ENCODE measurements at places on chromosomes 16 and 17.

DNA sequence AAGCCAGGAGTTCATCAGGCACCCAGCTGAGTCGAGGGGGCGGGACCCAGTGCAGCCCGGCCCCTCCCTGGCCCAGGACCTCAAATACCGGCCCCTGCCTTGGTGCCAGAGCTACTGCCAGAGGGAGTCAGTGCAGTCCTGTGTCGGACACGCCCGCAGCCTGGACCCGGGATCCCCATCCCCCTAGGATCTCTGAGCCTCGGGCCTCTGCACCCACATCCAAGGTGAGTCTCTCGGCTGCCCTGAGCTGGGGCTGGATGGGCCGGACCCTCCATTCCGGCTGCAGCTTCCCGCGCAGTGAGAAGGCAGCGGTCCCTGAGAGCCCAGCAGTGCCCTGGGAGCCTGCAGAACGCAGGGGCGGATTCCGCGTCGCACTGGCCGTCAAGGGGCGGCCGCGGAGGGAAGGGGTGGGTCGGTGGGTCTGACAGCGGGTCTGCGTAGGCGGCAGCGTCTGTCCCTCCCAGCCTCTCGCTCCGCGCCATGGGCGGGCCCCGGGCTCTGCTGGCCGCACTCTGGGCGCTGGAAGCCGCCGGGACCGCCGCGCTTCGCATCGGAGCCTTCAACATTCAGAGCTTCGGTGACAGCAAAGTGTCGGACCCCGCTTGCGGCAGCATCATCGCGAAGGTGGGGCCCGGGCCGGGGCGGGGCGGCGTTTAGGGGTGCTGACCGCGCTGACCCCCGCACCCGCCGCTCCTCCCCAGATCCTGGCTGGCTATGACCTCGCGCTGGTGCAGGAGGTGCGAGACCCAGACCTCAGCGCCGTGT is at the start of gene DNASE1L2:
Gene DNASE1L2, plus strand, starts transcription at position 108 of the 765 bp plus-strand sequence. Its CDS starts 373 bp downstream, at position 481.
- no peak for DNase-seq

- no peak for DNase-seq
These were observed 96.1 kb upstream of the SDK2 start for GRCh38 chr17:73740370-73740769.

DNA sequence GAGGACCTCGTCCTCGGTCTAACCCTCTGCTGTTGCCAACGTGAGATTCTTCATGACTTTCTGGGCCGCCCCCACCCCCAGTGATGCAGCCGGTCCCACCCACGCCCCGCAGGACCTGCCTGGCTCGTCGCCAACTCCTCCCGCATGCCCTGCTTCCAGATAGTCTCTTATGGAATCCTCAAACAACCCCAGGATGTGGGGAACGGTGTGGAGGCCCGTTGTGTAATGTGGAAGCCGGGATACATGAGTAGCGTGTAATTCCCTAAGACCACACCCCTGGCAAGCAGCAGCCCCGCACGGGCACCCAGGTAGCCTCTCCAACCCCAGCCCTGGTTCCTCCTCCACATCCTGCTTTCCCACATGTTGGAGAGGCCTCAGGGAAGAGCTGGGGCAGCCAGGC is 275.9 kb downstream of the C16orf95 start:
- DNase-seq, result no peak

DNA sequence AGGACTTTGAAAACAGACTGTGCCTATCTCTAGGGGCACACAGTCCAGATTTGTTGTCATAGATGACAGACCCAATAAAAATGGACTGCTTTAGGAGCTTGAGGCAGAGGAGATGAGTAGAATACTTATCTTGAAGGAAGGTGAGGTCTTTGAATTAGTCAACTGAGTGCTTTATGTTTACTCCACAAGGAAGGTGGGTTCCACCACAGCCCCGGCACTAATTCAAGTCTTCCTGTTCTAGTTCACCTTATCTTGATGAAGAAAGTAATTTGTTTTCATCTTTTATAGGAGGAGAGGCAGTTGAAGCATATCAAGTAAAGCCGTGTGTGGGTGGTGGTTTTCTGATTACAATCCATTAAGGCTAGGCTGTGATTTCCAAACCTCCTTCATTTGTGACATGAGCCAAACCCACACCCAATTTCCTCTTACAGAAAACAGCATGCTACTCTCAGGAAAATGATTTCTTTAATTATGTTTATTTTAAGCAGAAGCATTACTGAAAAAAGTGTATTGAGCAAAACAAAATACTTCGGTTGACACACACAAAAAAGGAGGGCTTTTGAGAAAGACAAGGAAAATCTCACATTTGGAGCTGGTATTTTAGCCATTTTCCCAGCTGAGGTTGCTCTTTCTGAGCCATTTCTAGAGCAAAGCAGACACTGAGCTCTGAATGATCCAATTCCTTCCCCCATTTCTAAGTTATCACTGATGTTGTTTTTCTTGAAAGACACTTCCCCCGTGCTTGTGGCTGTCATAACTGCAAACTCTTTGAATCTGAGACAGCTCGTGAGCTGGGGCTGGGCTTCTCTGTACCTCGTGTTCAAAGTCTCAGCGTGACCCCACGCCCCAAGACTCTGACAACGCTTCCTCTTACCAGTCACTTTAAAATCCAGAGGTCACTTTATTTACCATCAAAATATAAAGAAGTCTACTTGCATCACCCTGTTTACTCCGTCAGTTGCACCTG is 35.4 kb downstream of the CDRT15 start:
- no peak for DNase-seq

GRCh38 chr16:34050787-34051320 is 591.4 kb downstream of the TP53TG3F start:
- DNase-seq, result no peak

DNA sequence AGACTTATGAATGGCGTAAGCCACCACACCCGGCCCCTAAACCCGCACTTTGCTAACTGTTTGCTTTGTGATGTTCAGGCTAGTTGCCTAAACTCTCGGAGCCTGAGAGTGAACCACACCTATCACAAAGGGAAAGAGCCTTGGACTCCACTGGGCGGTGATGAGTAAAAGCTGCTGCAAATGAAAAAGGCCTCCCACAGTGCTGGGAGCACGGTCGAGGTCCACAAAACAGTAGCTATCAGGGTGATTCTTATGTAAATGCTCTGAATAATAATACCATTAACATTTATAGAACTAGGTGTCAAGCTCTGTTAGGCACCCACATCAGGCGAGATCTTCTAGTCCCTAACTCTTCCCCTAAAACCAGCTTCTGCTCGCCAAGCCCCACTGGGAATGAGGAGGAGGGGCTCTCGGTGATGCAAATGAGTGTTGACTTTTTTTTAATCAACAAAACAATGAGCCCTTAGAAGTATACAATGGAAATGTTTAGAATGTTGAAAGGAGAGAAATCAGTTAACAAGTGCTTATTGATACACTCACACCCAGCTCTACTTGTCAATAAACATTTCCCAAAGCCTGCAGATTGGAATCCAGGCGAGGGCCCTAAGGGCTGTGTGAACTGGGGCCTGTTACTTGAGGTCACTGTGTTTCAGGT is 19.8 kb downstream of the FBRS start:
- no peak for DNase-seq

DNA sequence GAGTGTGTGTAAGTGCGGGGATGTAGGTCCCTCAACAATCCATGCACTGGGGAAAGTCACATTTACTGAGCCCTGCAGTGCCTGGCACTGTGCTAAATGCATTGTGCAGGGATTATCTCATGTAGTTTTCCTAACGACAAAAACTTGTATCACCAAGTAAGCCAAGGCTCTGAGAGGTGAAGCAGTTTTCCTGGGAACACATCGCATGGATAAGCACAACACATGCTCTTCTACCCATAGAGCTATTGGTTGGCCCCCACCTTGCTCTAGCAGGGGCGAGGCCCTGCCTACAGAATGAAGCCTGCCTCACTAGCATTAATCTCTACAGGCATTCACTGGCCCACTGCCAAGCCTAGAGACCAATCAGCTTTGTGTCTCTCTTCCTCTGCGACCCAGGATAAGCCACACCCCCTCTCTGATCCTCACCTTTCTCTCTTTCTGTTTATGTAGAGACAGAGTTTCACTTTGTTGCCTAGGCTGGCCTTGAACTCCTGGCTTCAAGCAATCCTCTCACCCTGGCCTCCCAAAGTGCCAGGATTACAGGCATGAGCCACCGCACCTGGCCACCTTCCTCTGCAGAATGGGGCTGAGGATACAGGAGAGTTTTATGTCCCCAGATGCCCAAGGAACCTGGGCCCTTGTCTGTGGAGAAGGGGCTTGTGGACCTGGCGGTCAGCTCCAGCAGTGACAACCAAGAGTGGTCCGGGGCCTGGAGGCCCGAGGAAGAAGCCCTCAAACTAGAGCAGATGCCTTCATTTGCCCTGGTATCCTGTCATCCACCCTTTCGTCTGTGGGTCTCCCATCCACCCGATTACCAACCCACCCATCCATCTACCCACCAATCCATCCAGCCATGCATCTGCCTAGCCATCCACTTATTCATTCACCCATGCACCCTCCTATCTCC is 12.8 kb downstream of the CDH16 start:
- DNase-seq, result no peak

GRCh38 chr17:4733073-4733531 is 1.9 kb downstream of the MED11 start:
- no peak for DNase-seq

DNA sequence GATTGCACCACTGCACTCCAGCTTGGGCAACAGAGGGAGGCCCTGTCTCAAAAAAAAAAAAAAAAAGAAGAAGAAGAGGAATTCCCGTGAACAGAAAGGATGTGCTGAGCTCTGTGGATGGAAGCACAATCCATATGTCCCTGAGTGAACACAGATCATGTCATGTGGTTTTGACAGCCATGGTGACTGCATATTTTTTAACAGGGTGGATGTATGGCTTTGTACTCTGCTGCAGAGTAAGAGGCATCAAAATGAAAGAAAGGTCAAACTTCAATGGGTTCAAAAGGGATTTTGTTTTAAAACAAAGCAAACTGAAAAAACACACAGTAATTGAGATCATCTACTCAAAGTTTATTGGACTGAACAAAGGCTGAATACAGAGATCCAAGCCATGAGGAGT is 31.5 kb downstream of the MXRA7 start:
- DNase-seq, result no peak

Data from caudate nucleus (tissue), 63 donors.